Caki2 (cell line): ENCODE measurements at places on chromosomes 7 and 10.

GRCh38 chr10:70617798-70618568 lies 15.4 kb upstream of the PRF1 start:
- DNase-seq, result no peak

GRCh38 chr7:41882256-41882655 lies 179.4 kb upstream of the INHBA start:
- DNase-seq, result no peak

GRCh38 chr7:39459636-39460035 lies 106.6 kb upstream of the YAE1 start:
- no peak for DNase-seq

DNA sequence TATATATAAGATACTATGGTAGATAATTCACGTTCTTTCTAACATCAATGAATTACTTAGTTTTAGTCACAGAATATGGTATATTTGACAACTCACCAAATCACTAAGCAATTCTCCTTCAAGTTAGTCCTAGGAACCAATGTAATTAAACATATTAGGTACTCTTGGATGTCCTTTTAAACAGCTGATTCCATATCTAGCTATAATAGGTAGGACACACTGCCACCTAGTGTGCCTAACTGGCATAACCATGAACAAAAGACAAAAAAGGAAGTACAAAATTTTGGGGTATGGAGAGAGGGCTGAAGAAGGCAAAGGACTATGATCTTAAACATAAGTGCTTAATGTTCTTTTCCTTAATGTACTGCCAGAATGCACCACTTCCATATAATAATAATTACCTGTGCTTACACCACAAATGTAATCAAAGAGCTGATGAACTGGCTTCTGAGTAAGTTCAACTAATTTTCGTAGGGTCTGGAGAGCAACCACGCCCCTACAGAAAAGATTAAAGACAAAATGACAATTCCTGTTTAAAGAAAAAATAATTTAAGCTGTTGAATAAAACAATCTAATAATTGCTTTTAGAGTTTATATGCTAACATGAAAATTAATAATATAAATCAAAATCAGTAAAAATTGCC lies 28.7 kb downstream of the PNPLA8 start:
- DNase-seq, result peak; percentile 56

GRCh38 chr7:6268907-6269306 lies 3.5 kb downstream of the CYTH3 start:
- DNase-seq, result no peak

GRCh38 chr10:132543916-132544743 lies 6.5 kb downstream of the INPP5A start:
- no peak for DNase-seq
